Epithelial cell of proximal tubule (primary cell): ENCODE measurements at places on chromosomes 12 and 14. TPM values are rescaled to one million over a fixed set of nuclear protein-coding genes. Genes with fewer than 3 reads are reported as not detected.

The KLRK1 gene
- not detected in 2 replicates for total RNA-seq

The TAS2R13 gene
- total RNA-seq = 0.29 and 1.6 TPM in 2 replicates

The SLCO1A2 gene
- total RNA-seq = not detected in 2 replicates

The PTPRQ gene
- not detected in 2 replicates for total RNA-seq

The CLEC12A gene
- total RNA-seq = not detected in 2 replicates

The GLS2 gene
- total RNA-seq = 0.29 and 2.9 TPM in 2 replicates

The HELB gene
- total RNA-seq = 2.0 TPM in 2 replicates

The RABGGTA gene
- 32.7 and 39.0 TPM in 2 replicates for total RNA-seq

The INHBC gene
- total RNA-seq = not detected in 2 replicates

The GPX2 gene
- not detected in 2 replicates for total RNA-seq

The FAM90A1 gene
- 0.23 TPM in 1 of 2 replicates, not detected in the other for total RNA-seq

The RDH16 gene
- 0.12 TPM in 1 of 2 replicates, not detected in the other for total RNA-seq

The RPS6KA5 gene
- 3.6 and 3.7 TPM in 2 replicates for total RNA-seq

The CLEC6A gene
- not detected in 2 replicates for total RNA-seq

The NEUROD4 gene
- total RNA-seq = not detected in 2 replicates

The DUSP16 gene
- 14.8 and 19.3 TPM in 2 replicates for total RNA-seq

The FGF23 gene
- not detected in 2 replicates for total RNA-seq

The GYS2 gene
- total RNA-seq = not detected in 2 replicates

The KLHL33 gene
- total RNA-seq = under 0.01 and 0.17 TPM in 2 replicates

The LRRIQ1 gene
- total RNA-seq = 0.29 and 0.92 TPM in 2 replicates

The EIF2B1 gene
- 88.8 and 135 TPM in 2 replicates for total RNA-seq

The PLXNC1 gene
- 0.06 and 0.07 TPM in 2 replicates for total RNA-seq

The GPR68 gene
- total RNA-seq = 1.1 and 1.8 TPM in 2 replicates

The EIF2S3B gene
- 0.94 and 2.9 TPM in 2 replicates for total RNA-seq

The PCED1B gene
- total RNA-seq = 3.1 and 9.0 TPM in 2 replicates

The PXN gene
- total RNA-seq = 84.5 and 100 TPM in 2 replicates

The HCAR1 gene
- 0.46 and 2.1 TPM in 2 replicates for total RNA-seq

The HHIPL1 gene
- 0.87 and 4.9 TPM in 2 replicates for total RNA-seq

The VDR gene
- total RNA-seq = 4.7 and 6.7 TPM in 2 replicates

The SERPINA6 gene
- total RNA-seq = 0.81 and 1.4 TPM in 2 replicates

The CFAP251 gene
- total RNA-seq = 2.2 and 4.6 TPM in 2 replicates

The VIPAS39 gene
- 13.2 and 17.8 TPM in 2 replicates for total RNA-seq

The DPPA3 gene
- not detected in 2 replicates for total RNA-seq

The TEX52 gene
- total RNA-seq = not detected in 2 replicates

The CLEC4E gene
- 6.7 and 11.3 TPM in 2 replicates for total RNA-seq

The DDX11 gene
- total RNA-seq = 51.6 and 60.9 TPM in 2 replicates

The FAM181A gene
- total RNA-seq = not detected in 2 replicates

The IKBIP gene
- total RNA-seq = 48.3 and 48.7 TPM in 2 replicates

The CLEC2A gene
- not detected in 2 replicates for total RNA-seq
